ENCODE measurements at places on chromosomes 16 and 17. TPM values are rescaled to one million over a fixed set of nuclear protein-coding genes. Genes with fewer than 3 reads are reported as not detected.

Gene TNFAIP1
- 50.1 TPM for total RNA-seq

Gene LIG3
- total RNA-seq = 41.6 TPM

Gene PLLP
- not detected for total RNA-seq

Gene FAM117A
- 1.9 TPM for total RNA-seq

Gene ST6GALNAC1
- total RNA-seq = not detected

Gene G6PC1
- total RNA-seq = not detected

Gene ARHGDIG
- not detected for total RNA-seq

Gene CRISPLD2
- total RNA-seq = 44.0 TPM

Gene TBC1D28
- total RNA-seq = not detected

Gene TPSD1
- not detected for total RNA-seq

Gene SALL1
- total RNA-seq = 3.5 TPM

Gene IL21R
- 0.43 TPM for total RNA-seq

Gene ACSF2
- total RNA-seq = 18.1 TPM

Gene NDEL1
- total RNA-seq = 87.7 TPM

Gene MYH10
- 99.2 TPM for total RNA-seq

Gene OR2C1
- not detected for total RNA-seq

Gene PAFAH1B1
- total RNA-seq = 101 TPM

Gene NACA2
- not detected for total RNA-seq

Gene ITPRIPL2
- total RNA-seq = 40.3 TPM

Gene HP
- not detected for total RNA-seq

Gene TBKBP1
- total RNA-seq = 10.0 TPM

Gene RNF167
- total RNA-seq = 34.5 TPM

Gene ZFP3
- 2.2 TPM for total RNA-seq

Gene DRC3
- 0.97 TPM for total RNA-seq

Gene TMEM106A
- total RNA-seq = 11.7 TPM

Gene KATNIP
- 25.1 TPM for total RNA-seq

Gene CLDN9
- not detected for total RNA-seq

Gene DHRS13
- 3.5 TPM for total RNA-seq

Gene GJC1
- total RNA-seq = 40.6 TPM

Gene PTRH2
- 16.4 TPM for total RNA-seq

Gene CDH13
- total RNA-seq = 47.5 TPM

Gene RPTOR
- total RNA-seq = 35.8 TPM

Gene TAF1C
- total RNA-seq = 19.4 TPM

Gene KRTAP4-6
- not detected for total RNA-seq

Gene CD300H
- not detected for total RNA-seq

Gene HELZ
- 53.1 TPM for total RNA-seq

Gene XYLT1
- total RNA-seq = 2.6 TPM

Gene PLA2G10
- total RNA-seq = not detected

Gene EME2
- total RNA-seq = 13.9 TPM

Gene DPEP1
- total RNA-seq = not detected

Gene HYDIN
- total RNA-seq = 2.3 TPM

Gene KPNA2
- total RNA-seq = 229 TPM

Gene SCARF1
- 0.64 TPM for total RNA-seq

Gene TPSG1
- not detected for total RNA-seq

Gene AOC2
- 0.43 TPM for total RNA-seq

Gene KRT12
- total RNA-seq = not detected

Gene ATP5PD
- total RNA-seq = 323 TPM

Gene CNGB1
- total RNA-seq = not detected

Gene MKS1
- 12.6 TPM for total RNA-seq

Gene TMEM238L
- not detected for total RNA-seq

Gene CDRT15
- not detected for total RNA-seq

Gene GFAP
- total RNA-seq = 0.86 TPM

Gene SLC38A8
- total RNA-seq = not detected

Gene TRPV2
- 53.5 TPM for total RNA-seq

Gene AANAT
- total RNA-seq = not detected

Measured in fibroblast of villous mesenchyme (primary cell).